ENCODE measurements at places on chromosomes 2 and 18.

- DNase-seq: no peak
Observed at GRCh38 chr2:98541489-98541888, 66.8 kb downstream of the COA5 start.

- no peak for DNase-seq
Observed at GRCh38 chr18:79068341-79068936, 755 bp upstream of the ATP9B start.

- no peak for DNase-seq
Observed at GRCh38 chr2:235749771-235750160, 255.9 kb downstream of the AGAP1 start.

DNA sequence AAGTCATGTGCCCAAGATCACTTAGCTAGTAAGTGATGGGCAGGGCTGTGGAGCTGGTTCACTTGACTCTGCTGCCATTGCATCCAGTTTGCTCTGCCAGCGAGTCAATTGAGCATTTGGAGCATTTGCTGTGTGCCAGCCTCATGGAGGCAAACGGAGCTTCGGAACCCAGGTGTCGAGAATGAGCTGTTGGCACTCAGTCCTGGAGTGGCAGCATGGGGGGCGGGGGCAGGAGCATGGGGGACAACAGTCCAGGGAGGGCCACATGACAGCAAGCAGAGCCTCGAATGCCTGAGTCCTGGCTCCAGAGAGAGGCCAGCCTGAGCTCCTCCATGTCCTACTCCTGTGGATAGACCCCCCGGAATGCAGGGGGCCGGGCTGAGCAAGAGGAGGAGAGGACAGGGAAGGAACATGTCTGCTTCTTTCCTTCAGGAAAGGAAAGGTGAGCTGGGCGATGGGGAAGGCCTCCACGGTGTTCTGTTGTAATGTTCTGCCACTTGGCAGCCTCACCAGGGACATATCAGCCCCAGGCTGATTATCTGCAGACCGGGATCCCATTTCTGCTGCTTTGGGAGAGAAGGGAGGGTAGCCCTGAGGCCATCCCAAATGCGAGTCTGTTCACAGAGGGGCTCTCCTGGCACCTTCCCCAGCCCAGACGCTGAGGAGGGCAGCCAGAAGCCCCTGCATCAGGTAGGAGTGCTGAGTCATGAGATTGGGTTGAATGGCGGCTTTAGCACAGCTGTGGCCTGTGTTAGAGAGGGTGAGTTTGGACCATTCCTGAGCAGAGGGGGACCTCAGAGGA, 59.6 kb downstream of the HPCAL1 start:
- no peak for DNase-seq

- peak; percentile 37 for DNase-seq
Observed at GRCh38 chr18:63741769-63742168, 33.4 kb upstream of the SERPINB7 start.

GRCh38 chr18:75454022-75454795, 26.7 kb upstream of the SMIM21 start:
- no peak for DNase-seq

- DNase-seq: no peak
Observed at GRCh38 chr2:54955358-54956110, 94.7 kb downstream of the RTN4 start.

DNA sequence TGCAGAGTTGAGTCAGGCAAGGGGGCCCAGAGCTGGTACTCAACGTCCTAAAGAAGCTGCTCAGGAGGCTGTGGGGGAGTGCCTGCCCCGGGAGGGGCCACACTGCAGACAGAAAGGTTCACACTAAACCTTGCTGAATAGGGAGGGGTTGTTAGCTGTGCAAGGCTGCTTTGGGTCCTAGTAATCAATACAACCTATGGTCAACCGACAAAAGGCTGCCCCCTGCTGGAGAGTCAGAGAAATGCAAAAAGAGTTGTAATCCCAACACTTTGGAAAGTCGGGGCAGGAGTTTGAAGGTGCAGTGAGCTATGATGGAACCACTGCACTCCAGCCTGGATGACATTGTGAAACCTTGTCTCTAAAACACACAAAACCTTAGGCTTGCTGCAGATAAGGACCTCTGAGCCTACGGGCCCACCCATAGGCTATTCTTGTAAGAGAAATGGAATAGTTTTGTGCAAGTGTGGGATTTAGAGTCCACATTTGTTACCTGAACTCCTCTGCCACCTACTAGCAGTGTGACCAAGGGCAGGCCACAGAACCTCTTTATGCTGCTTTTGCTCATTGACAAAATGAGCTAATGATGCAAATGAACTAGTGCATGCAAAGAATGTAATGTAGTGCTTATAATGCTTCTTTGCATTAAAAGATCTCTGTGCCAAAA, 81.5 kb downstream of the PRPF40A start:
- peak; percentile 30 for DNase-seq

- DNase-seq: no peak
Observed at GRCh38 chr2:224405841-224406370, 4.0 kb upstream of the FAM124B start.

- no peak for DNase-seq
Observed at GRCh38 chr2:148865512-148865911, 9.5 kb upstream of the KIF5C start.

DNA sequence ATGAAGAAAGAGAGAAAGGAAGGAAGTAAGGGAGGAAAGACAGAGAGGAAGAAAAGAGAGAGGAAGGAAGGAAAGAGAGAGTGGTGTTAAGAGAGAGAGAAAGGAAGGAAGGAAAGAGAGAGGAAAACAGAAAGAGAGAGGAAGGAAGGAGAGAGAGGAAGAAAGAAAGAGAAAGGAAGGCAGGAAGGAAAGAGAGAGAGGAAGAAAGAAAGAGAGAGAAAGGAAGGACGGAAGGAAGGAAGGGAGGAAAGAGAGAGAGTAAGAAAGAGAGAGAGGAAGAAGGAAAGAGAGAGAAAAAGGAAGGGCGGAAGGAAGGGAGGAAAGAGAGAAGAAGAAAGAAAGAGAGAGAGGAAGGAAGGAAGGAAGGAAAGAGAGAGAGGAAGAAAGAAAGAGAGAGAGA, 127.4 kb downstream of the GALNT3 start:
- no peak for DNase-seq

GRCh38 chr2:237987268-237987667, 20.5 kb downstream of the UBE2F start:
- DNase-seq: no peak

- DNase-seq: no peak
Observed at GRCh38 chr2:146365041-146365440, 1479.8 kb upstream of the ACVR2A start.

DNA sequence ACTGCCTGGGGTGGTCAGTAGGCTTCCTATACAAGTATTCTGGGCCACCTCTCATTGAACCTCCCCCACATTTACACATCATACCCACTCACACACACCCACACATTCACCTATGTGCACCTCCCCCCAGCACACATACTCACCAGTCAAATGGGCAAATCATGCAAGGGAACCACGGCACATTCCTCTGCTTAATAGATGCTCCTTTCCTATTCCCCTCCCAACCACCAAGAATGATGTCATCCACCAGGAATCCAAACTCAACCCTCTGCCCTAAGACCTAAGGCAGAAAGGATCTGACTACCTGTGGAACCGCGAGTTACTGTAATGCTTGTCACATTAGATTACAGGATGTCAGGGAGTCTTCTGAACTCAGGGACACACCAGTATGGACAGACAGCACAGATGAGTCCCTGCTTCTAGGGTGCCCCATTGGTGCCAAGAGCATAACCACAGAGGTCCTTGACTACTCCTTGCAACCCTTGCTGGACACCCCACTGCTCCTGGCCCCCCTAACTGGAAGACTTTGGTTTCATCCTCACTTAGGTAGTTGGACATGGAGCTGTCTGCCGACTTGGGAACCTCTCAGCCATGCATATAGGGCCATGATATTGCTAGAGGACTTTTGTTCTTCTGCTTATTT, 21.5 kb upstream of the CAB39 start:
- no peak for DNase-seq

DNA sequence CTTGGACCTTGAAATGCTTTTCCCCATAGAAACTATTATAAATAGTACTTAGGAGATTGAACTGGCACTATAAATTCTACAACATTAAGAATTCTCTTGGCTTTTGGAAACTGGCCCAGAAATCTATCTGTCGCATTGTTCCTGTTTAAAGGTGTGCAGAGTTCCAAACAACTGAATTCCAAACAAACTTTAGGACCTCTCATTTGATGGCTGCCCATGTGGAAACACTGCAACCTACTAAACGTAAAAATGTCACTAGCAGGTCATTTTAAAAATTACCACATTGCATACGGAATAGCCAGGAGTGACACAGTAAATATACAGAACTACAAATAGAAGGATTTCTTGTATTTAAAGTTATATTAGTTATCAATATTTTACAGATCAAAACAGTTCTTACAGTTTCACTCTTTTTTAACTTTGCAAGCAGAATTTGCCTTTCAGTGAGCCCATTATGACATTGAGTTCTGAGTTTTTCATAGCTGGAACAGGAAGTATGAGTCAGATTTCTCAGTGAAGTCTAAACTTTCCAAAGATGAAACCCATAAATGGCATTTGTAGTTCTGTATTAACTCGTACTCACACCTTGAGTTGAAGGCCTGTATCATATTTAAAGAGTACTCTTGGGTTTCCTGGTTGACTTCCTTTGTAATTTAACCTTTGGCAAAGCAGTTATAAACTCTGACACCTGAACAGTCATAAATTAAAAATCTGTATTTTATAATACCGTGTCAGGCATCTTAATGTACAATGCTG, 142.3 kb upstream of the BOD1L2 start:
- DNase-seq: no peak

DNA sequence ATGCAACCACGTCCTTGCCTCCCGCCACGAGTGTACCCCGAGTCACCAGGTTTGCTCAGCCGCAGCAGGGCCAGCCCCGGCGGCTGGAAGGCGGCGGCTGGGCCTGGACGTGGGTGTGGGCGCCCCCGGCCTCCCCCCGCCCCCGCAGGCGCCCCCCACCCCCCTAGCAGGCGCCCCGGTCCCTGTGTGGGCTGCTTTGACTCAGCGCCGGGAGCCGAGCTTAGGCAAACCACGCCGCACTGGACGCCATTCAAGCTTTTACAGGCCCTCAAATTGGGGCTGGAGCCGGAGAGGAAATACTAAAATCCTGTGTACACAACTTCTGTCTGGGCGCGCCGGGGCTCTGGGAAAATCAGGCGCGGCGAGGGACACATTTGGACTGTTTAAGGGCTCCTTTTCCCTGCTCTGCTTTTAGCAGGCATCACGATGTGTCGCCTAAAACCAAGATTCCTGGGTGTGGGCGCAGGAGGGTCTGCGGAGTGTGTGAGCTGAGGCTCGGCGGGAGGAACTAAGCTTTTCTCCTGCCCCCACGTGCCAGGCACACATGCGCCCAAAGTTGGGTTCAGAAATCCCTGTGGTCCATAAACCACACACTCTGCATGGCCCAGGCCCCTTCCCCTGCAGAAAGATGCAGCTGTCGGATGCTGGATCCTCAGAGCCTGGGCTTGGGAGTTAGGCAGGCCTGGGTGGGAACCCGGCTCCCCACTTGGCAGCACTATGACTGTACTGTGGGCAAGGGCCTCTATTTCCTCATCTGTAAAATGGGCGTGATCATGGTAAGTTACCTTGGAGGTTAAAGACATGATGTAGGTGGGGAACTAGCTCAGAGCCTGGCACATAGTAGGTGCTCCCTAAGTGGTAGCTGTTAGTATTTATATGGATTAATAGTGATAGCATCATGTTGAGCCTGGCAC, 57.6 kb downstream of the ATOH8 start:
- peak; percentile 28 for DNase-seq

DNA sequence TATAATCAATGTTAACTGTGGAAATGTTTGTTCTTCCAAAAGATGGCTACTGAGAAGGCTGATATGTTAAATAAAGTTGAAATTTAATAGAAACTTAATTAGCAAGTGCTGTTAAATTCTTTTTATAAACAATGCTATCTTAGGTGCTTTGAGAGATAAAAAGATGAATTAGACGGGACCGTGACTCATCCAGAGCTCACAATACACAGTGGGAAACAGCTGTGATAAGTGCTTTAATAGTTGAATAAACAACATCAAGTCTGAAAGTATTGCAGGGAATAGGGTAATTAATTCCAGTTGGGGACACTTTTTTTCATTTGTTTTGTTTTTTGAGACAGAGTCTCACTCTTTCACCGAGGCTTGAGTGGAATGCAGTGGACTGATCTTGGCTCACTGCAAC, 85.5 kb upstream of the DTNA start:
- no peak for DNase-seq

- DNase-seq: peak; percentile 31
Observed at GRCh38 chr2:150832686-150833085, 345.2 kb upstream of the RND3 start.

DNA sequence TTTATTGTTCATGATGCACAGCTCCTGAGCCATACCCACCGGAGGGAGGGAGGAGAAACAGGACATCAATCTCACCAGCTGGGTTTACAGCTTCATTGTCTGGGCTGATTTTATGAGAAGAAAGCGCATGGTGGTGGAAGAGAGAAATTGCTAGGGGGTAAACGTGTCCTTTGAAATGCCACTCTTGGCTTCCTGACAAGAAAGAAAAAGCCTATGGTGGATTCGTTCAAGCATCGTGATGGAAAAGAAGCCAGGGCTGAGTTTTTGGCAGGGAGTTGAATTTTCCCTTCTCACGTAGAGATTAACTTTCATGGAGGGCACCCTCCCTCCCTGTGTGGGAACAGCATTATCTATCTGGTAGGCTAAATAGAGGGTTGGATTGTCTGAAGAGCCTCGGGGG, 502.0 kb downstream of the SLC4A3 start:
- DNase-seq: no peak

DNA sequence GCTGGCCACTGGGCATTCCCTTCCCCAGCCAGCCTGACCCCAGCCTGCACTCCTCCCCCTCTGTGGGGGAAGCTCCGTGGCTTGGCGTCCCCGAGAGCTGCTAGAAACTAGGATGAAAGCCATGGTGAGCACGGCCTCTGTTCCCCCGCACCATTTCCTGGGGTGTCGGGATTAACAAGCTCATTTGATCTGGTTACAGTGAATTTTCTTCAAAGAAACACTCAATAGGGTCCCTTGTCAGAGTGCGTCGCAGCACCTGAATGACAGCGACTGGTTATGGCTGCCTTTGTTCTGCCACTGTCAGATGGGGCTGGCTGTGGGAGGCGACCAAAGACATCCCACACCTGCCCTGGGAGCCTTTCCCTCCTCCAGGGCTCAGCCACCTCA, 7.7 kb upstream of the ALPI start:
- DNase-seq: no peak

DNA sequence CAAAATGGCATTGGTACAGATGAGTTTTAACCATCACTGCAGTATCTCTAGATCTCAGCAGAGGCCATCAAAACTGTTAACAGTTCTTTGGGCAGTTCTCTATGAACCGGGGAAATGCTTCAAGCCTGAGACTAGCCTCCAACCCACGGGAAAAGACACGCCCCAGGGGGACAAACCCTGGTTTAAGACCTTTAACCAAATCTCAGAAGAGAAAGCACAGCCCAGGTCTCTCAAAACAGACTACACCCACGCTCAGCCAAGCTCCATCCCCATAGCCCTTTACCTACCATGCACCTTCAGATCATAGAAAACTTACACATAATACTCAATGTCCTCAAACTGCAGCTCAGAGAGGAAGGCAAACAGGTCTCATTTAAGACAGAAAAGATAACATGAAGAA, 78.3 kb downstream of the TMEM163 start:
- no peak for DNase-seq
